ENCODE measurements at places on chromosomes 6 and 20.

DNA sequence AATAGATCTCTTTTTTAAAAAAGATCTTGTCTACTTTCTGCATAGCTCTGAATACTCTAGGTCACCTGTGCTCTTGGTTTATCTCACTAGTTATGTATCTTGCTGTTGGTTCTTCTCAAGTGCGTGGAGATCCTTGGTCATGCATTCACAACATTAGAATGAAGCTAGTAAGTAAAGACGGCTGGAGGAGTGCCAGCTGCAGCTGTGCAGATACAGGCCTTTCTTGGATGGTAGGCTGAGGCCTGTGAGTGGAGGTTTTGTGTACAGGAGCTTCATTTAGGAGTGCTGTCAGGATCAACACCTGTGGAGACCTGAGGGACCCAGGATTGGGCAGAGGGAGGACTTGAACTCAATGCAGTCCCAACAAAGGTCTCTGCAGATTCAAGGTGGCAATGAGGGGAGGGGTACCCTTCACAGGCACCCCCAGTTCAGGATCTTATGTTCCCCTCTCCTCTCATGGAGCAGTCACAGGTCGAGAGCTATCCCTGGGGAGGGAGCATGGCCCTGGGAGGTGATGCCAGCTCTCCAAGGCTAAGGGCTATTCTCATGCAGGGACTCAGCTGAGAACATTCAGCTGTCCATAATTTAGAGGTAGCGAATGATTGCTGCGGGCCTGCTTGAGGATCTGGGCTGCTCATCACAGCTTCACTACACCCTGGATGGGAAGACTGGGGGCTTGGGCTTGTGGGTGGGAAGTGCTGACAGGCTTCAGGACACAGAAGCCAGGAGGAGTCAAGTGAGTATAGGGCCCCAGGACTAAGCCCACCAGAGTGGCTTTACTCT is 98.9 kb upstream of the ENPP5 start:
- no peak for DNase-seq

GRCh38 chr6:106748547-106749207 is 119.3 kb downstream of the QRSL1 start:
- DNase-seq, result peak; percentile 53

GRCh38 chr6:111781041-111781708 is 92.1 kb downstream of the FYN start:
- DNase-seq, result no peak

GRCh38 chr6:31114541-31114878 is at the start of gene PSORS1C1:
Gene PSORS1C1 (plus strand): TSS chr6:31114800. CDS start chr6:31129633, 14,833 bp downstream.
- DNase-seq, result peak; percentile 46

GRCh38 chr20:37452236-37452635 is 68.8 kb upstream of the NNAT start:
- no peak for DNase-seq

GRCh38 chr6:12890171-12890790 is 173.7 kb downstream of the PHACTR1 start:
- no peak for DNase-seq

GRCh38 chr6:160435935-160436334 is 87.8 kb downstream of the SLC22A3 start:
- no peak for DNase-seq

DNA sequence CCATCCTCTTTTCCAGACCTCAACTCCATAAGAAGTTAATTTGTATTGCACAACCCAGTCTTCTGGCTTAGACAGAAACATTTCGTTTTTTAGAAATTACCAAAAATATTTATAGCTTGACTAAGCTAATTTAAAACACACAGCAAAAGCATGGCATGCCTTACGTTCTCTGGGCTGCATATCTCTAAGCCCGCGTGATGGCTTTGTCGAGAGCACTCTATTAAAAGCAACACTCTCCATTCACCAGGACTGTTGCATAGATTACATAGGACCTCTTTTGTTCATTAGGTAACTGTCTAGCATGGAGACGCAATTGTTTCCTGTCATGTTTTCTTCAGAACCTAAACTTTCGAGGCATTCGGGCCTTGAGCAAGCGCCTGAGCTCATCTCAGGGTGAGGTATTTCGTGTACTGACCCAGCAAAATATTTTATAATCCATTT is 104.5 kb downstream of the IBTK start:
- no peak for DNase-seq

DNA sequence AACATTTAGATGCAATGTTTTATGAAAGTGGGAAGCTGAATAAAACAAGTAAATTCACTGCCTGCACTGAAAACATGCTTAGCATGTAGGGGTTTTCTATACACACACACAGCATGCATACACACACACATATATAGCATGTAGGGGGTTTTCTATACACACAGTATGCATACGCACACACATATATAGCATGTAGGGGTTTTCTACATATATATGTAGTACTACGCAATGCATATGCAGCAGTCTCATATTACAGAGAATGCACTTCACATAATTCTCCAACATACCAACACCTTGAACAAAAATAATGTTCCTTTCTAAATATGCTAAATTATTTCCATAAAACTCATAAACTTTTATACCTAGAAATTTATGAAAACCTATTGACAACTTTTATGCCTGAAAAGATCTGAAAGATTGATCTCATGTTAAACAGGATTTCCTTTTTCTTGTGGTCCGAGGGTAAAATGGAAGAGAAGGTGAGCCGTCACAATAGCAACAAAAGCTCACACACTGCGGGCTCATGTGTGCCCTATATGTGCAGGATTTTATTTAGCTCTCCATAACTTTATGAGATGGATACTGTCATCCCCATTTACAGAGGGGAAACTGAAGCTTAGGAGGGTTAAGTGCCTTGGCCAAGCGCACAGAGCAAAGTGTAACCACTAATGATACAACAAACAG is 81.9 kb upstream of the TULP1 start:
- no peak for DNase-seq

GRCh38 chr6:87791029-87791428 is 89.0 kb upstream of the AKIRIN2 start:
- DNase-seq, result no peak

GRCh38 chr6:45850378-45851033 is 165.2 kb downstream of the CLIC5 start:
- no peak for DNase-seq

GRCh38 chr6:138225953-138226352 is 7.7 kb upstream of the PBOV1 start:
- DNase-seq, result no peak

DNA sequence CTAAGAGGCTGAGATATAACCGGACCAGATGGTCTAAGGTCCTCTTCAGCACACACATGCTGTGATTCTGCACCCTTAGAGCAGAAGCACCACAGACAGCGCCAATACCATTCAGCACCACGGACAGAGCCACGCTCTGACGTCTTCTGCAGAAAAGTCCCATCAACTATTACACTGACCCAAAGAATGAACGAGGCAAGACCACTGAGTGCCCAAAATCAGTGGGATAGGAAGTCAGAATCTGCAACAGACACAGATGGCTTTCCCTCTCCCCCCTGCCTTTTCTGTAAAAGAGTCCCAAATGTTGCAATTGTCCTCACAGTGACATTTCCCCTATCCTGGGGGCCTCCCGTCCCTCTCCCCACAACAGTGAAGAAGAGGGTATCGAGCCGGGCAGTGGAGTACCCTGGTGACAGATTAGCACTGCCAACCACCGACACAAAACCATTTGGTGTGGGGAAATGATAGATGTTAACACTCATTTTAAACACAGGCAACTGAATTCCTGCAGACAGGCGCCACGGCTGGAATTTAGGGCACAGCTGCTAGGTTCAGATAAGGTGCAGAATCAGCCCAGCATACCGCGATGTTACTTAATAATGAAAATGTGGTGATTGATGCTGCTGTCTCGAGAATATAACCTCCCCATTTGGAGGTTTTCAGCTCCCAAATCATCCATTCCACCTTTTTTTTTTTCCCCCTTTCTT is 66.6 kb upstream of the CTNNBL1 start:
- peak; percentile 81 for DNase-seq

GRCh38 chr6:37946057-37946456 is 126.5 kb downstream of the ZFAND3 start:
- DNase-seq, result no peak

DNA sequence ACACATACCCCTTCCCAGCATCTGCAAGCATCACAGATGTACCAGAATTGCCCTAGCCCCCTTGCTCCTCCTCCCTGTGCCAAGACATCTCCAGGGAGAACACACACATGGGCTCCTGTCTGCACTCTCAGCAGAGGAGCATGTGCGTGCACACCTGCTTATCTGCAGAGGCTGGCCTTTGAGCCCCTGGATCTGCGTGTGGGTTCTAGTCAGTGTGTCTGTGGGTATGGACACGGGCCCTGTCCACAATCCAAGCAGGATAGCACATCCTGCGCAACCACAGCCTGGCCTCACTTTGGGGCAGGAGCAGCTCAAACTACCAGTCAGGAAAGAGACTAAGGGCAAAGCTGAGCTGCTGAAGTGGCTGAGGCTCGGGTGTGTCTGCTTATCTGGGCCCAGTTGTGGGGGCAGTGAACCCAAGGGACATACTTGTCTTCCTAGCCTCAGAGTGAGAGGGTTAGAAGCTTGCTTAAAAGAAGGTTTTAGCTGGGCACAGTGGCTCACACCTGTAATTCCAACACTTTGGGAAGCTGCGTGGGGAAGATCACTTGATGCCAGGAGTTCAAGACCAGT is 41.0 kb downstream of the HM13 start:
- no peak for DNase-seq

DNA sequence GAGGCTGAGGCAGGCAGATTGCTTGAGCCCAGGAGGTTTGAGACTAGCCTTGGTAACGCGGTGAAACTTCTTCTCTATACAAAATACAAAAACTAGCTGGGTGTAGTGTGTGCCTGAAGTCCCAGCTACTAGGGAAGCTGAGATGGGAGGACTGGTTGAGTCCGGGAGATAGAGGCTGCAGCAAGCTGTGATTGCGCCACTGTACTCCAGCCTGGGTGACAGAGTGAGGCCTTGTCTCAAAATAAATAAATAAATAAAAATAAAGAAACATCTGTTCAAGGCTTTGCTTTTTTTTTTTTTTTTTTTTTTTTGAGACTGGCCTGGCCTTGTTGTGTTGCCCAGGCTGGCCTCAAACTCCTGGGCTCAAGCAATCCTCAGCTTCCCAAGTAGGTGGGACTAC is 23.7 kb upstream of the SLC23A2 start:
- DNase-seq, result no peak

DNA sequence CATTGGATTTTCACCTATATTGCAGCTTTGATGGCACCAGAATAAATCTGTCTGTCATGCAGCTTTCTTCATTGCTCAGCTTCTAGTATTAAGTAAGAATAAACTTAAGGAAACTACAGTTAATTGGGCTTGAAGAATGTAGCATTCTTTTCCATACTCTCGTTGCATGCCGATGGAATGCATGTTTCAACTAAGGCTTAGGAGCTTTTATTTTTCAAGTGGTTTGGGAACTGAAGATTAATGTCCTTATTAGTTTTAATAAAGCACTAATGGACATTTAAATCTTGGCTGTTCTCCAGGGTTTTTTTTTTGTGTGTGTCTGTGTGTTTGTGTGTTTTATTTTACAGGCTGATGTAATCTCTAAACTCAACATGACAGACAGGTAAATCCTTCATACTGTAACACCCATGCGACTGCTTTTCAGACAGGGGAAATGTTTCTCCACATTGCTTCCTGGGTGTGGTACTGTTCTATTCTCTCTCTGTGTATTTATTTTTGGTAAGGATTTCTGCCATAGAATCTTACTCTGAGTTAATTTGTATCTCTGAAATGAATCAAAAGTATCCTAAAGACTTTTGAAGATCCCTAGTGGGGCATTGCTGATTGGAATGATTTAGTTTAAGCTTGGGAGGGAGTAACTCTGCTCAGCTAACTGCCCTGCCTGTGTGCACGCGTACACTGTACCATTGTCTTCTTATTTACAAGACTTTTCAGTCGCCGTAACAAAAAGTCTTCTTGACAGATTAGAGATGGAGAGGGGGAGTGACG is 38.0 kb downstream of the SLC9A8 start:
- DNase-seq, result no peak

- DNase-seq, result no peak
Measured at GRCh38 chr6:64084185-64084663, 448.6 kb downstream of the PHF3 start.

GRCh38 chr20:31474758-31475427 is at the start of the genes DEFB124 and REM1:
Gene DEFB124 (minus strand): TSS chr20:31475127. CDS start chr20:31473013, 2,114 bp downstream.
Gene REM1 (plus strand): TSS chr20:31475288. CDS start chr20:31476446, 1,158 bp downstream.
- no peak for DNase-seq

DNA sequence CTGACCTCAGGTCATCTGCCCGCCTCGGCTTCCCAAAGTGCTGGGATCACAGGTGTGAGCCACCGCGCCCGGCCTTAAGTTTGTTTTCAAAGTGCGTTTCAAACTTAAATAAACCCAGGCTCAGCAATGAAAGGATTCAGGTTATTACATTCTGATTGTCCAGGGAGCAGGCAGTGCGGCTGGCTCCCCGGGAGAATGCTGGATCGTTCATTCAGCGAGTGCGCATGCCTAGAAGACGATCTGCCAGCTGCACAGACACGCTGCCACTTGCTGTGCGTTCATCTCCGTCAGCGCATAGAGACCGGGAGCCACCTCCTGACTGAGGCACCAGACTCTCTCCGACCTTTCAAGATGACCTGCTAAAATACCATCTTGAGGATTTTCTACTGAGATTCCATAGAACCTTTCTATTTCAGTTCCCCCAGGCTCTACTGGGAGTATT is 163.9 kb upstream of the ZNF217 start:
- no peak for DNase-seq

DNA sequence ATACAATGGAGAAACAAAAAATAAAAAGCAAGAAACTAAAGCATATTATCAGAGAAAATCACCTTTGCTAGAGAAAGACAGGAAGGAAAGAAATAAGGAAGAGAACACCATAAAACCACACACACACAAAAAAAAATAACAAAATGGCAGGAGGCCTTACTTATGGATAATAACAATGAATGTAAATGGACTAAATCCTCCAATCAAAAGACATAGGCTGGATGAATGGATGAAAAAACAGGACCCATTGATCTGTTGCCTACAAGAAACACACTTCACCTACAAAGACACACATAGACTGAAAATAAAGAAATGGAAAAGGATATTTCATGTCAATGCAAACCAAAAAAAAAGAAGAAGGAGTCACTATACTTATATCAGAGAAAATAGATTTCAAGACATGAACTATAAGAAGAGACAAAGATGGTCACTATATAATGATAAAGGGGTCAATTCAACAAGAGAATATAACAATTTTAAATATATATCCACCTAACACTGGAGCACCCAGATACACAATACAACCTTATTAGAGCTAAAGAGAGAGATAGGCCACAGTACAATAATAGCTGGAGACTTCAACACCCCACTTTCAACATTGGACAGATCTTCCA is 693.6 kb downstream of the HACE1 start:
- no peak for DNase-seq

All from iPS-NIHi11 (cell line).